ENCODE measurements at places on chromosomes 5 and 9.

GRCh38 chr9:132774886-132775285 lies 103.2 kb downstream of the AK8 start:
- DNase-seq: no peak

DNA sequence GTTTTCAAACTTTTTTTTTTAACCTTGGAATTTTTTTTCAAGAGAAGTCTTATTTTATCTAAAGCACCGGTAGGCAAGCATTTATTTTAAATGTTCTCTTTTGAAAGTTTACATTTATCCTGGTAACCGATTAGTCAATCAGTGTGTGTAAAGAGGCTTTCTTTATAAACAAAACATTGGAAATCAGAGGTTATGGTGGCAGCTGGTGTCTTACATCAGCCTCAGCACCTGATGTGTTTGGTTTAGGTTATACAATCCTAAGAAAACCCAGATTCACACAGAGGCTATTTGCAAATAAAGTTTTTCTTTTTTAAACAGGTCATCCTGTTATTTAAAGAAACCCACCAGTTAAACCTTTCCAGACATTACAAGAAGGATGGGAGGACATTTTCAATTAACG lies 173.3 kb upstream of the GDNF start:
- DNase-seq: no peak

GRCh38 chr5:130427222-130427955 lies 523.1 kb downstream of the CHSY3 start:
- DNase-seq: no peak

GRCh38 chr9:106862821-106863720 lies at the start of gene ZNF462:
Gene ZNF462, plus strand, starts transcription at chr9:106863166. Its CDS starts 60,218 bp downstream, at chr9:106923384.
- DNase-seq: peak; percentile 91

DNA sequence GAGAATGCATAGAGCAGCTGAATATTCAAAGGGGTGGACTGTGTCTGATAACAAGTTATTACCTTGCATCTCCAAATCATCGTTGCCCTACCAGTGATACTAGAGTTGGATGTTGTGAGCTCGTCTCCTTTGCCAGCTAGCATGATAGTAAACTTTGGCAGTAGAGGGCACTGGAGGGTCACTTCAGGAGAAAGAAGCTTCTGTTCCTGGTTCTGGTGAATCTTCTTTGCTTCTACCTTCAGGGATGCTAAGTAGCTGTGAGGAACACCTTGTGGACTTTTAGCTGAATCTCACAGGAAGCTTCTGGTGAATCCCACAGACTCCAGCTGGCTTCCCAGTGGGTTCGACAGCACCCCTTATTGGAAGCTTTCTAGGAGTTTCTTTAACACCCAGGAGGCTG lies 626.6 kb upstream of the SGCD start:
- peak; percentile 39 for DNase-seq

DNA sequence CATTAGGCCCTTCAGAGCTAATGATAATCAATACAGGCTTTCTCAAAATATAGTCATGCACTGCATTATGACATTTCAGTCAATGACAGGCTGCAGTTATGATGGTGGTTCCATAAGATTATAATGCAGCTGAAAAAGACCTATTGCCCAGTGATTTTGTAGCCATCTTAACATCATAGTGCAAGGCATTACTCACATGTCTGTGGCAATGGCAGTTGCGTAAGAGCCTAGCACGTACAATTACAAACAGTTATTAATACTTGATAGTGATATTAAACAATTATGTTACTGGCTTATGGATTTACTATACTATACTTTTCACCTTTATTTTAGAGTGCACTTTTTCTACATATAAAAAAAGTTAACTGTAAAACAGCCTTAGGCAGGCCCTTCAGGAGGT lies 214.8 kb downstream of the ISL1 start:
- DNase-seq: no peak

DNA sequence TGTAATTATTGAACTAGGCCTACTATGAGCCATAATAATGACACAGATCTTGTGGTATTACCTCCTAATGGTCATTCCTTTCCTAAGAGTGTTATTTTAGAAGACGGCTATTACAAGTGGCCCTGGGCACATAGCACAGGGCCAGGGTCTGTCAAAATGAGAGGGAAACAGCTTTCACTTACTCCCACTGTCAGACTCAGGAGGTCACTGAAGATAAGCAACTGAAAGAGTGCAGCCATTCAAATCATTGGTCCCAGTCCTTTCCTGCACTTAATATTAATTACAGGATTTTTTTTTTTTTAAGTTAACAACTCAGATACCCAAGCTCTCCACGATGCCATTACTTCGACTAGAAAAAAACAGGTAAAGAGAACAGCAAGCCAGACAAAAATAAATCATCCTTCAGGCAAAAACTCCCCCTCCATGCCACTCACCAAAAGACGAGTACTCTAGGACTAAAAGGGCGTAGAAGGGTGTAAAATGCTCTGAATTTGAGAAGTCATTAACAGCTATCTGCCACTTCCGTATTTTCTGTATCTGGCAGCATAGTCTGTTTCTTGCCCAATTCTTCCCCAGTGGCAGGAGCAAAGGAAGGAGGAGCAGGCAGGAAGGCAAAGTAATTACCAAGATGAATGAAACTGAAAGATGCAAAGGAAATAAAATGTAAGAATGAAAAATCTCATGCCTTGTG lies 87.4 kb downstream of the ZNF608 start:
- DNase-seq: no peak

DNA sequence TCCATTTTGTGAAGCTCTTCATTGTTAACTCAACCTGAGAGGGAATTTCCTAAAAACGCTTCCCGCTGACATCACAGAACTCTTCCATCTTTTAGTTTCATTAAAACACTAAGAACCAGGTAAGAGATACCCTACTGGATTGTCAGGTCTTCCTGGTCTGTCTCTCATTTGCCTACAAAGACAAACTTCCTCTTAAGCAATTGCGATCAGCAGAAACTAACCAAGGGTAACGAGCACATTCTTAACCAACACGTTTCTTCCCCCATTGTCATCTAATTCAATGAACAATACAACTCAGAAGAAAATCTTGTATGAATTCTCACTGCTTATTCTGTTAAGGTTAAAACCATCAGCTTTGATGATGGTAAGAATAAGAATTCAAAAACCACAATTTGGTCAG lies 6.6 kb downstream of the FBXW11 start:
- DNase-seq: no peak

DNA sequence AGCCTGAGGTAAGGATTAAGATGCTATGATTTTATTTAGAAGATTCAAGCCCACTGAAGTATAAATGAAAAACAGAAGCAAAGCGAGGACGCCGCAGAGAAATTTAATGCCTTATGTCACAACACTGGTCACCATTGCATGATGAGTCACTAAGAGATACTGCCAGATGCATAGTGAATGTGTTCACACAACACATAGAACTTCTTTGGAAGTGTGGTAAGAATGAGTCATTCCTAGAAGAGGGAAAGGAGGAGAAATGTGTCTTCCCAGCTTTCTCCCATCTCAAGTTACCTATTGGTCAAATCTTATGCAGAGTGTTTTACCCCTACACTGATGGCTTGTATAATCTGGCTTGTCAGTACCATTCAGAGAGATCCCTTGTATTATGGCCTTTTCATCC lies 465.3 kb upstream of the ARRDC3 start:
- DNase-seq: no peak

GRCh38 chr5:39352951-39353350 lies 11.3 kb downstream of the C9 start:
- DNase-seq: no peak

DNA sequence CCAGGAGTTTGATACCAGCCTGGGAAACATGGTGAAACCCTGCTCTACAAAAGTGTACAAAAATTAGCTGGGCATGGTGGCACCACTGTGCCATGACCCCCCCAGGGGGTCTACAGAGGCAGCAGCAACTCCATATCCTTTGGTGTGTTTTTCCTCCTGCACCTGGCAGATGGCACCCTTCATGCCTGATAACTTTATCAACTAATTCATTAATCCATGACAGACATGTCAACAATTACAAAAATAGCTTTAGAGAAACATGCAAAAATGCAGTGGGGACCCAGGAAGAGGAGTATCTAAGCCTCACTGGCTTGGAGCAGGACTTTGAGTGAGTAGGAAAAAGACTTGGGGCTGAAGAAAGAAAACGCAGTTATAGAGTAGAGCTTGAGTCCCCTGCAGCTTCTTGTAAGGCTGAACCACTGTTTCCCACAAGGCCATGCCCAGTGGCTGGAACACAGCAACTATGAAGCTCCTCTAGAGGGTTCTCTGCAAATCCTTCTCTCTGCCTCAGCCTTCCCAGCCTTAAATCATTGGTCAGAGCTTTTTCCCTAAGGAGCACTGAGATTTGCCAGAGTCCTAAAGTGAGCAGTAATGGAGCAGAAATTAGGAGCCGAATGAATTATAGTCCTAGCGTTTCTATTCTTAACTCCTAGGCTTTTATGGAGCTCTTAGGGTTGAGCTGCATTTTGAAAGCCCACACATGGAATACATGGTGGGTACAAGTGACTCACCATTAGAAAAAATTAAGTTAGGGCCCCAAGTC lies 25.5 kb upstream of the B4GALT1 start:
- no peak for DNase-seq

DNA sequence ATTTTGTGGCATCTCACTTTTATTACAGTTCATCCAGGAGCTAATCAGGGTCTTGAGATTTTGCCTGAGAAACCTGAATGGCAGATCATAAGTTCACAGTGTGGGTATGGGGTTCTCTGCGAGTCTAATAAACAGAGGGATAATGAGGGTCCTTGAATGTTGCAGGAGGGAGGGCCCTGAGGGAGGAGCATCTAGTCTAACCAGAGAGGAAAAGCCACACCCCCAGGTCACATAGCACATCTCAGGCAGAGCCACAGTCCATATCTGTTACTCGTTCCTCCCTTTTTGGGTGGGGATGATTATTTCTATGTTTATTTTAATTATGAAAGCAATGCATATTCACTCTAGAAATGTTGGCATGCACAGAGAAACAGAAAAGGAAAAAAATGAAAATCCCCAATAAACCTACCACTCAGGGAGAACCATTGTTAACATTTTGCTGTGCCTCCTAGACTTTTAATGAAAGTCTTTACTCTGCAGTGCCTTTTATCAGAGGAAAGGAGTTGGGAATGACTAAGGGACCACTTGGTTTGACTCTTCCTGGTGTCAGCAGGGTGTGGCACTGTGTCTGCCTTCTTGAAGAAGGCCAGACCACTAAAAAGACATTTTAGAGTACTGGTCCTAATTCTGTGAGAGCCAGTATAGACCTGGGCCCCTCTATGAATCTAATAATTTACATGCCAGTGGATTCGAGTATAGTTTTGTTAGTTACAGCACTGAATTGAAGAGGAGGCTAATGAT lies 2.8 kb downstream of the GALNT12 start:
- DNase-seq: peak; percentile 43

- no peak for DNase-seq
Measured at GRCh38 chr9:74494490-74494889, 2.6 kb upstream of the RORB start.

DNA sequence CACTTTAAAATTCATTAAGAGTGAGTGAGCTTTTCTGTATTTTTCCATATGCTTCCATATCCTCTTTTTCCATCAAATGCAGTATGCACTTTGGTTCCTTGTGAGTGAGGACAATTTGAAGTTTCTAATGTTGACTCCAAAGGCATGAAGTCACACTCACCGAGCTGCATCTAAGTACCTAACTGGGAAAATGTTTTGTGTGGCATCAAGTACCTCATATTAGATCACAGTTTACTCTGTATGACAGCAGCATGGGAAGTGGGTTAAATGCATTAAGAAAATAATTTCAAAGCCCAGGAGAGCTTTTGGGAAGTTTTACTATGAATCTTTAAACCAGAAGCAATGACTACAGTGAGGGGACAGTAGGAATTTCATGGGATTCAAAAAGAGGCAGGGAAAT lies 207.0 kb downstream of the EFNA5 start:
- DNase-seq: no peak

- DNase-seq: no peak
Measured at GRCh38 chr5:43362725-43363435, 49.3 kb downstream of the CCL28 start.

GRCh38 chr9:105128908-105129600 lies 115.4 kb upstream of the SLC44A1 start:
- DNase-seq: peak; percentile 45

GRCh38 chr9:91131433-91131839 lies 230.3 kb downstream of the AUH start:
- DNase-seq: no peak

Measured in NCI-H524 (cell line).